Liver (tissue), 10 donors: ENCODE measurements at places on chromosomes 5 and 9. TPM values are rescaled to one million over a fixed set of nuclear protein-coding genes. Genes with fewer than 3 reads are reported as not detected.
A peak's percentile ranks its signal among the peaks of the same experiment; 100 is the strongest.

- no peaks in the 10 kb centered on the region for H3K4me1 ChIP-seq
- no peak overlapping the region for H3K27ac ChIP-seq
- H3K27me3 ChIP-seq, result no peaks in the 10 kb centered on the region
Measured at GRCh38 chr5:52693836-52694235, 93.9 kb upstream of the ITGA1 start.

- no peaks in the 10 kb centered on the region for H3K27me3 ChIP-seq
- DNase-seq, result no peak
- no peak overlapping the region for H3K27ac ChIP-seq
- no peak overlapping the region for H3K4me3 ChIP-seq
Measured at GRCh38 chr5:111954516-111955395, 197.8 kb upstream of the NREP start.

- DNase-seq, result no peak
- peaks cover 56% of the 10 kb centered on the region for H3K4me1 ChIP-seq
- H3K27me3 ChIP-seq, result peaks cover 3% of the 10 kb centered on the region
- peak overlapping the region; percentile 62 for H3K4me3 ChIP-seq
- H3K27ac ChIP-seq, result peak overlapping the region; percentile 87
- no peaks in the 10 kb centered on the region for H3K36me3 ChIP-seq
Measured at GRCh38 chr9:137295849-137296669, 6.0 kb downstream of the NRARP start.

- no peak overlapping the region for H3K4me3 ChIP-seq
- no peaks in the 10 kb centered on the region for H3K4me1 ChIP-seq
- no peaks in the 10 kb centered on the region for H3K27me3 ChIP-seq
Measured at GRCh38 chr5:72210888-72211678, 103.8 kb downstream of the MAP1B start.

DNA sequence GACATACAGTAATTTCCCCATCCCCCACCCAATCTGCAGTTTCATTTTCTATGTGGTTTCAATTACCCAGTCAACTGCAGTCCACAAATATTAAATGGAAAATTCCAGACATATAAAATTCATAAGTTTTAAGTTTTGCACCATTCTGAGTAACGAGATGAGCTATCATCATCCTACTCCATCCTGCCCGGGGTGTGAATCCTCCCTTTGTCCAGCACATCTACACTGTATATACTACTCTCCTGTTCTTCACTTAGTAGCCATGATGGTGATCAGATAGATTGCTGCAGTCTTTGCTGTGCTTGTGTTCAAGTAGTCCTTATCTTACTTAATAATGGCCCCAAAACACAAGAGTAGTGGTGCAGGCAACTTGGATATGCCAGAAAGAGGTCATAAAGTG lies 11.3 kb downstream of the OXCT1 start:
- H3K4me1 ChIP-seq, result no peaks in the 10 kb centered on the region
- no peak overlapping the region for H3K27ac ChIP-seq
- no peak for DNase-seq

DNA sequence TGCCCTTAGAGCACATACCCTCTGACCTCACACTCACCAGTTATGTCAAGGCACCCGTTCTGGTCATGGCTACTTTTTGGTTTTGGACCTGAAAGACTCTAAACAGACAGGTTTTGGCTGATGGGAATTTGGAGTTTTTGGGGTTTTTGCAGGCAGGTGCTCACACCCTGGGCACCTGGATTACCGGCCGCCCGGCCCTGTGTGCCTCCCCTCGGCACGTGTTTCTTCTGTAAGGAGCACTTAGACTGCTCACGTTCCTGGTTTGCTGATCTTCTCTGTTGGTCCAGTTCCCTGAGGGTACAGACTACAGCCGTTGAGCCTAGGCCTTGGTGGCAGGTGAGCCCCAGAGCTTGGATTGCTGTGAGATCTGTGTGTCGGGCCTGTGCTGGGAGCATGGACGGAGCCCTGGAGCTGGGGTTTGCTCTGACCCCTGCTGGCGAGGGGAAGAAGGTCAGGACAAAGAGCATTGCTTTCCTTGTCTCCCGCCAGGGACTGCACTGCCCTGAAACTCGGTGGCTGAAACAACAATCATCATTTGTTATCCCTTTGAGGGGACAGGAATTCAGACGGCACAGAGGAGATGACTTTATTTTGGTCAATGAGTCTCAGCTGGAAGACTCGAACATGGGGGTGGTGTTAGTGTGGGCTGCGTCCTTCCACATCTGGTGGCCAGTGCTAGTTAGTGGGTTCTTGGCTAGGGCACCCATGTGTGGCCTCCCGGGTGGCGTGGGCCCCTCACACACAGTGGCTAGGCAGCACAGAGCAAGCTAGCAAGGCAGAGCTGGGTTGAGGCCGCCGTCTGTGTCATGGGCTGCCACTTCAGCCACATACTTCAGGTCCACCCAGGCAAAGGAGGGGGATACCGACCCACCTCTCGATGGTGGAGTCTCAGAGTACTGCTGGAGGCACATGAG lies 76.4 kb downstream of the EHMT1 start:
- H3K4me3 ChIP-seq, result no peak overlapping the region
- H3K27ac ChIP-seq, result no peak overlapping the region
- H3K36me3 ChIP-seq, result no peaks in the 10 kb centered on the region
- DNase-seq, result peak; percentile 57
- no peaks in the 10 kb centered on the region for H3K27me3 ChIP-seq

GRCh38 chr9:124256517-124257069 lies 1.2 kb upstream of the NEK6 start:
- H3K4me3 ChIP-seq, result no peak overlapping the region
- H3K27me3 ChIP-seq, result no peaks in the 10 kb centered on the region
- DNase-seq, result no peak
- peaks cover 14% of the 10 kb centered on the region for H3K4me1 ChIP-seq
- H3K27ac ChIP-seq, result no peak overlapping the region

DNA sequence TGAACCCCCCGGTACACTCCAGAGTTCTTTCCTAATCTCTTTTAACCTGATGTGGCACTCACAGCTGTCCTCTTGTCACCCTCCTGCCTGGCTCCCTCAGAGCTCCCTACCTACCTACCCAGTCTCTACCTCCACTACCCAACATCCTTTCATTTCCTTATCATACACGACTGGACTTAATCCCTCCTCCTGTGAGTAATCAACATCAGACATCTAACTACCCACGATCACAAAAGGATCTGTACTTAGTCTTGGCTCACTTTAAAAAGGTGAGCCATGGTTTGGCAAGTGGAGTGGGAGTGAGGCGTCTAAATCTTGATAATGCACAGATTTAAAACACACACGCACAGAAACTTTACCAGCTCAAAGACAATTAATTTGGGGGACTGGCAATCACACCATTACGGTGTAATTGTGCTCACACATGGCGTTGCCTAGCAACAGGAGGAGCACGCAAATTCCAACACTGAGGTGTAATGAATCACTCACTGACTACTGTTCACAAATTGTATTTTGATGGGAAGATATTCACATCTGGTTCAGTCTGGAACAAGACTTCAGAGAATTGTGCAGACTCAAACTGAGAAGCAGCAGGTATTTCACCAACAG lies 235.9 kb downstream of the EPB41L4A start:
- no peaks in the 10 kb centered on the region for H3K36me3 ChIP-seq
- H3K27me3 ChIP-seq, result no peaks in the 10 kb centered on the region
- H3K4me1 ChIP-seq, result no peaks in the 10 kb centered on the region
- no peak overlapping the region for H3K27ac ChIP-seq

GRCh38 chr5:160800375-160801275 lies 51.4 kb downstream of the ATP10B start:
- no peaks in the 10 kb centered on the region for H3K36me3 ChIP-seq
- H3K4me1 ChIP-seq, result no peaks in the 10 kb centered on the region
- H3K27me3 ChIP-seq, result no peaks in the 10 kb centered on the region

DNA sequence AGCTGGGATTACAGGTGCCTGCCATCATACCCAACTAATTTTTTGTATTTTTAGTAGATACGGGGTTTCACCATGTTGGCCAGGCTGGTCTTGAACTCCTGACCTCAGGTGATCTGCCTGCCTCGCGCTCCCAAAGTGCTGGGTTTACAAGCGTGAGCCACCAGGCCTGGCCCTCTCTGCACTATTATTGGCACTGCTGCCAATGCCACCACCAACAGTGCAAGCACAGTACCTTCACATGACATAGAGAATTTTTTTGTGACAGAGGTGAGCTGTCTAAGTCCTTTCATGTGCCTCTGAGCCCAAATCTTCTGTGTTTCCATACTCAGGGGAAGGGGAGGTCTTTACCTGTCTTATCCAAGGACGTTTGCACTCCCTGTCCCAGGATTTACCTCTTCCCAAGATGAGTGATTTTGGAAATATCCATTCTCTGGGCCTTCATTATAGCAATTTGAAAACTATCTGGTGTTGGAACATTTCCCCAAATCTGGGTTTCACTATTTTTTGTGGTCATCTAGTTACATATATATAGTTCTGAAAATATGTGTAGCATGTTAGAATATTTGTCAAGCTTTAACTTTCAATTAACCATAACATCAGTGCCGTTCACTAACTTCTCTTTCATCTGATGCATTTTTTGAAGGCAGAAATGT lies 5.4 kb upstream of the CD180 start:
- DNase-seq, result no peak
- H3K4me3 ChIP-seq, result no peak overlapping the region
- H3K4me1 ChIP-seq, result no peaks in the 10 kb centered on the region
- no peaks in the 10 kb centered on the region for H3K36me3 ChIP-seq

GRCh38 chr5:2577312-2578036 lies 174.0 kb downstream of the IRX2 start:
- no peak for DNase-seq
- H3K27me3 ChIP-seq, result no peaks in the 10 kb centered on the region
- H3K27ac ChIP-seq, result no peak overlapping the region
- H3K36me3 ChIP-seq, result no peaks in the 10 kb centered on the region
- no peaks in the 10 kb centered on the region for H3K4me1 ChIP-seq

DNA sequence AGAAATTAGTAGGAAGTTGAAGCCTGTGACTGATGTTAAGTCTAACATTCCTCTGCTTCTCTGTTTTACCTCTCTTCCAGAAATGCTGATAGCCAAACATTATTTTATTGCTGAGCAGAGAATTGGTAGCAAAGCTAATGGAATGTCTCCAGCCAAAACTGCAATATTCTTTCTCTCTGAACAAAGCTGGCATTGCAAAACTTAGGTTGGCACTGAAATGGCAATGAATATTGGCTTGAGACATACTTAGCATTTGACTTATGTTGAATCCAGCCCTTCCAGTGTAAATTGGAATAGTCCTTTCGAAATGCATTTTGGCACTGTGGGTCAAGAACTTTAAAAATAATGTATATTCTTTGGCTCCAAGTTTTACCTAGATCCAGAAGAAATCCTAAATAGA lies 21.1 kb downstream of the FAF2 start:
- peaks cover 47% of the 10 kb centered on the region for H3K4me1 ChIP-seq
- no peak overlapping the region for H3K4me3 ChIP-seq
- DNase-seq, result no peak
- H3K27me3 ChIP-seq, result no peaks in the 10 kb centered on the region
- peaks cover 1% of the 10 kb centered on the region for H3K36me3 ChIP-seq

GRCh38 chr9:15873573-15874177 lies 320.8 kb downstream of the CCDC171 start:
- H3K27me3 ChIP-seq, result no peaks in the 10 kb centered on the region
- no peaks in the 10 kb centered on the region for H3K4me1 ChIP-seq
- H3K27ac ChIP-seq, result no peak overlapping the region

GRCh38 chr9:8071445-8071798 lies 271.8 kb upstream of the DMAC1 start:
- no peaks in the 10 kb centered on the region for H3K27me3 ChIP-seq
- H3K4me3 ChIP-seq, result no peak overlapping the region
- no peak for DNase-seq

- no peaks in the 10 kb centered on the region for H3K4me1 ChIP-seq
- H3K4me3 ChIP-seq, result no peak overlapping the region
- DNase-seq, result no peak
Measured at GRCh38 chr5:33684496-33685159, 207.2 kb downstream of the ADAMTS12 start.

SLC28A3 gene
- 1.3 TPM for total RNA-seq

HTR1A gene
- not detected for total RNA-seq

FOXD4L3 gene
- total RNA-seq, result 0.08 TPM

SLC6A19 gene
- 4.9 TPM for total RNA-seq

NOL6 gene
- total RNA-seq, result 20.2 TPM

PLAC8L1 gene
- total RNA-seq, result not detected

SPATA31C1 gene
- total RNA-seq, result not detected
